Activated naive CD8-positive, alpha-beta T cell treated with anti-CD3 and anti-CD28 coated beads, Interleukin-2, amount 10 ng/mL, durations not matched to agents 7 days and 5 days (primary cell): ENCODE measurements at places on chromosomes 12 and 14. TPM values are rescaled to one million over a fixed set of nuclear protein-coding genes. Genes with fewer than 3 reads are reported as not detected.

PTPRR gene
- total RNA-seq: not detected

ARMH4 gene
- not detected for total RNA-seq

USP44 gene
- 28.8 TPM for total RNA-seq

RNASE7 gene
- total RNA-seq: not detected

DMAC2L gene
- total RNA-seq: 19.4 TPM

DEGS2 gene
- 0.14 TPM for total RNA-seq
